Activated CD4-positive, alpha-beta T cell treated with anti-CD3 and anti-CD28 coated beads, Interleukin-2, amount 50 U/mL, for 24 hours (primary cell): ENCODE measurements at places on chromosomes 11 and 22.

DNA sequence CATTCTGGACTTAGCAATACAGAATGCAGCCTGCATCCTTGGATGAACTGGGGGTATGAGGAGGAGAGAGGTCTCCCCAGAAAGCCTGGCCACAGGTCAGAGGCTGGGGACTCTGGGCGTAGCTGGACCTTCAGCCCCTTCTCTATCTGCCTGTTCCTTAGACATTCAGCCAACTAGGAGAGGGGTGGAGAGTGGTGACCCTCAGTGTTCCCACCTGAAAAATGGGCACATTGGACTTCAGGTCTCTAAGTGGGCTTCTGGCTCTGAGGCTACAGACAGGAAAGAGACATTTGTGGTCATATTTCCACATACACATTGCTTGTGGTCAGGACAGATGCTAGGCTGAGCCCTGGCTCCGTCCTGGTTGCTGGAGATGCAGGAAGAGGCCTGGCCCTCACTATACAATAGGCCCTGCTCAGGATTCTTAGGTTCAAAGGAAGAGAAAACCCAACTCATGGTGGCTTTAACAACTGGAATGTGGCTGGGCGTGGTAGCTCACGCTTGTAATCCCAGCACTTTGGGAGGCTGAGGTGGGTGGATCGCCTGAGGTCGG is 30.1 kb upstream of the CBX7 start:
- DNase-seq: no peak

- no peak for DNase-seq
Observed at GRCh38 chr22:24582056-24582814, 10.6 kb downstream of the LRRC75B start.

GRCh38 chr11:133942577-133942976 is 14.2 kb downstream of the IGSF9B start:
- DNase-seq: no peak

DNA sequence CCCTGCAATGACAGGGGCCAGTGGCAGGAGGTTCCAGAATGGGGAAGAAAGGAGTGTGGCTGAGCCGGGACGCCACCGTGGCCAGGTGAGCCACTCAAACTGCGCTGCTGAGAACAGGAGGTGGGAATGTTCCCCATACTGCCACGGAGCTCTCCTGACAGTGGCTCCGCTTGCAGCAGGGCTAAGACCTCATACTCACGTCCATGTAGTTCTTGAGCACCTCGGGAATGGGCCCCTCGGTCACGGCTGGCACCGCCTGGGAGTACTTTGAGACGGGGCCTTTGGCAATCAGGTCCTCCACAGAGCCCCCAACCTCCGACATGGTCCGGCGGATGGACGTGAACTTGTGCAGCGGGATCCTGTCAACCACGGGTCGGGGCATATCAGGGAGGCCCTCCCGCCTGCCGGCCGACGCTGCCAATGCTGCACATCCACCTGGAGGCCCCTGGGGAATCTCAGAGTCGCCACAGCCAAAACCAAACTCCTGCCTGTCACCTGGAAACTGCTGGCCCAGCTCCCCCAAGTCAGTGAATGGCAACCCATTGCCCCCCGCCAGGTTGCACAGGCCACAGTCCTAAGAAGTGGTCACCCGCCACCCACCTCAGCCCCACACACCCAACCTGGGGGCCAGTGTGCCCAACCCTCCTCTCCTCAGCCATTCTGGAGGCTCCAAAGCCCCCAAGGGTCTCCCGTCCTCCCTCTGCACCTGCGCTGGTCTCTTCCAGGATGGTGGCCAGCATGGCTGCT is 2.4 kb downstream of the CTSD start:
- no peak for DNase-seq

DNA sequence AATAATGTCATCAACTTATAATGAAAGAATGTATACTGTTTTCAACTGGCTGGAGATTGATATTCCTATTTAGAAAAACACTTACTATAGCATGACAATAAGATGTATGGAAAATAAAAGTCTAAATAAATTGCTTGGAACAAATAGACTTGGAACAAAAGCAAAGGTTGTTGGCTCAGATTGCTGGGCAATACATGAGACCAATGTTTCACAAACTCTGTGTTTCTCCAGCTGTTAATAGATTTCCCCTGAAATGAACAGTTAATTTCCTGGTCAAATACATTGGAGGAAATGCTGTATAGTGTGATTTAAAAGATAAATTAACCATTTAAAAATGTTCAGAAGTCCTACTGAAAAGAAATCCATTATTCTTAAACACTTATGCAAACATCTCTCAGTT is 40.1 kb upstream of the CTSC start:
- DNase-seq: no peak

DNA sequence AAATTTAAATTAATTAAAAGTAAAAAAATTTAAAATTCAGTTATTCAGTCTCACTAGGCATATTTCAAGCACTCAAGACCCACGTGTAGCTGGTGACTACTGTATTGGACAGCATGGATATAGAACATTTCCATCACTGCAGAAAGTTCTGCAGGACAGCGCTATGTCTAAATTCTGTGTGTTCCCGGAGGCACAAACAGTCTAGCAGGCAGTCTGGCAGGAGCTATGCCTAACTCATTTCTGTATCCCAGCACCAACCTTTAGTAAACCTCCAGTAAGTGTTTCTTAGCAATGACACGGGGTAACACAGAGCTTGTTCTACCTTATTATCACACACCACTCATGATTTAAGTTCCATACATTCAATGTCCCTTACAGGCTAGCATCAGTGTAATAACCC is 48.5 kb downstream of the FAM168A start:
- no peak for DNase-seq

- DNase-seq: no peak
Observed at GRCh38 chr11:57834852-57835251, 73.2 kb downstream of the CTNND1 start.

- DNase-seq: no peak
Observed at GRCh38 chr22:21823740-21824444, 43.6 kb downstream of the MAPK1 start.

DNA sequence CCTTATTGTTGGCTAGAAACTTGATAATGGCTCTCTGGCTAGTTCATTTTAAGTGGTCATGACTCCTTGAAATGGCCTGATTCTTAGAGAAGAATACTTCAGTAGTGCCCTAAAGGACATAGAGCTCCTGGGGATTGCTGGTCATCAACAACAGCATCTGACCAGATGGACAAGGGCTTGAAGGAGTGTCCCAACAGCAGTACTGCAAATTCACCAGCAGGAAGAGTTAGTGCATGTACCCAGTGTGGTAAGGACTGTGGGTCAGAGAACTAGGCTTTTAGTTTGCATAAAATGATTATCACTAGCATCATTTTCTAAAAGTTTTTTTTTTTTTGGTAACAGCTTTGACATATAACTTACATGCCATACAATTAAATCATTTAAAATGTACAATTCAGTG is 39.5 kb upstream of the CUL5 start:
- no peak for DNase-seq

- DNase-seq: no peak
Observed at GRCh38 chr11:28058333-28058732, 49.6 kb downstream of the KIF18A start.

DNA sequence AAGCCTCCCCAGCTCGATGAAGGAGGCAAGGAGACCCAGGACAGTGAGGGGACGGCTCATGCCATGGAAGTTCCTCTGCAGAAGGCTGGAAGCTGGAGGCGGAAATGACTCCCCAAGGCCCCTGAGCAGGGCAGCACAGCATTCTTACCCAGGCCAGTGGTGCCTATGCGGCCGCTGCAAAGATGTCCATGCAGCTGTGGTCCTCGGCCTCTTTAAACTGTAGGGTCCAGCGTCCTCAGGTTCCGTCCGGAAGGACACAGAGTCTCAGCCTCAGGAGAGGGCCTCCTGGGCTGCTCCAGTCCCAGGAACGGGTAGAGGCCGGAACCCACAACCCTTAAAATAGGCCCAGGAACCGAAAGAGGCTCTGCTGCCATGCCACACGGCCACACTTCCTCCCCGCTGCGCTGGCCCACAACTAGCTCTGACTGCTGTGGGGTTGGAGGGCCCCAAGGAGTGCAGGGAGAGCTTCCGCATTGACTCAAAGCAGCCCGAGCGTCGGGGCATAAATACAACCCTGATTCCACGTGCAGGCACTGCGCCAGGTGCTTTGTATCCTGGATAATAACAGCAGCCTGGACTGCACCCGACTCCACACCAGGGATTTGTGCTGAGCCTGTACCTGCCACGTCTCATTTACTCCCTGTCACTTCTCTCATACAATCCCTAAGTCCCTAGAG is 5.5 kb downstream of the KIAA0930 start:
- DNase-seq: no peak

- DNase-seq: no peak
Observed at GRCh38 chr22:19527321-19527721, 3.1 kb upstream of the CLDN5 start.
